CD8-positive, alpha-beta memory T cell (primary cell): ENCODE measurements at places on chromosomes 12 and 14. TPM values are rescaled to one million over a fixed set of nuclear protein-coding genes. Genes with fewer than 3 reads are reported as not detected.

Gene EPYC
- total RNA-seq = not detected

GRCh38 chr12:95412482-95413311 lies 61.3 kb upstream of the METAP2 start:
- H3K27me3 ChIP-seq = no peaks in the 10 kb centered on the region
- no peak for DNase-seq
- no peak overlapping the region for H3K27ac ChIP-seq

DNA sequence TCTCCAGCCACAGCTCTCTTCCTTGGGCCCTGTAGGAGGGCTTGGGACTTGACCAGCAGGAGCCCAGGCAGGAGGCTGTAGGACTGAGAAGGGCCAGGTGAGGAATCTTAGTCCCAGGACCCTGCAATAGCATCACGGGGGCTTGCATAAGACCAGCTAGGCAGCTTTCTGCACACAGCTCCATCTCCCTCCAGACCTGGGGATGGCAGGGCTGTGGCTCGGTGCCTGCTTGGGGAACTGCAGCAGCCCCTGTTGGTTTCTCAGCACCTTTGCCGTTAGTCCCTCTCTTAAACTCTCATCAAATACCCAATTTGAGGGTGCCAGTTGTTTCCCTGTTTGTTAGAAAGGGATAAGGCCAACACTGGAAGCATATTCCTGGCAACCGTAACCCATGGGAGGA lies 14.3 kb downstream of the DIO3 start:
- H3K27ac ChIP-seq = no peak overlapping the region
- no peaks in the 10 kb centered on the region for H3K27me3 ChIP-seq
- DNase-seq = no peak
- no peaks in the 10 kb centered on the region for H3K36me3 ChIP-seq

DNA sequence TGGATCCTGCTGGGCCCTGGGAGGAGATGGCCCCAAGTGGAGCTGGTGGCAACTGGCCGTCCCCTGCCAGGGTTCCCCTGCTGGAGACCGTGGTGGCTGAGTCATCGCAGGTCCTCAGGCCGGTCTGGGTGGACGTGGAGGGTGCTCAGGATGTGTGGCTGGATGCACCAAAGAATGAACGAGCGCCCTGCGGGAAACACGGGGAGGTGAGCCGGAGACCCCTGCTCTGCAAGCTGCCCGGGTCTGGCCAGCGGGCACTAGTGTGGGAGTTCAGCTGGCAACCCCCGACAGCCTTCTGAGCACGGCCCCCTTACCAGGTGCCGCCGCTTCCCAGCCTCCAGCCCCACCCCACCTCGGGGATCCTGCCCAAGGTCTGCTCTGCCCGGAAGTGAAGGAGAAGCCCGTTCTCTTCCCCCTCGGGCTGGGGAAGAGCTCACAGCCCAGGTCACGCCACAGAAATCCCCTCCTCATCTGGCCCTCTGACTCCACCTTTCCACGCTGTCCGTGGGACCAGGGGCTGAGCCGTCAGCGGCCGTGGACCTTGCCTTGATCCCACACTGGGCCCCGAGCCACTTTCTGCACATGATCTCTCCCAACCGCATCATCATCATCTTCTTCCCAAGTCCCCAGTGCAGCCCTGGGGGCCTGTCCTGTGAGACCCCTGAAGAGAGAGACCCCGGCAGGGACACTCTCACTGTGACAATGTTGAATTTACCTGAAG lies 165.5 kb downstream of the KIF26A start:
- no peak overlapping the region for H3K4me3 ChIP-seq
- no peaks in the 10 kb centered on the region for H3K27me3 ChIP-seq
- H3K4me1 ChIP-seq = no peaks in the 10 kb centered on the region
- no peak overlapping the region for H3K27ac ChIP-seq
- DNase-seq = no peak

DNA sequence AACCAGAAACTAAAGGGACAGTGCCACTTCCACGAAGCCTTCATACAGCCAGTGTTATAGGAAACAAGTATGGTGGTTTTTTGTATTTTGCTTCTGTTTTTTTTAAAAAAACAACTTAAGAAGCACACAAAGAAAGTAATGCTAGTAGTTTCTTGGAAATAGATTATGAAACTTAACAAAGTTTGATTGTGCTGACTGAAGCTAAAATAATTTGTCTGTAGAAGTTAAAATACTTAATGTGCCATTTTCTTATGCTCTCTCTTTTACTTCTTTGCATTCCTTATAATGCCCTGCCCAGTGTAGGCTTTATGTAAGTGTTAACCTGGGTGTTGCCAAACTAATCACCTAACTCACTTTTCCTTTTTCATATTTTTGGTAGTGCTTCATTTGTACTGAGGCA lies 16.4 kb downstream of the HCFC2 start:
- H3K4me3 ChIP-seq = no peak overlapping the region
- no peak overlapping the region for H3K27ac ChIP-seq
- DNase-seq = no peak
- H3K27me3 ChIP-seq = no peaks in the 10 kb centered on the region

- no peak overlapping the region for H3K4me3 ChIP-seq
- no peak for DNase-seq
- no peak overlapping the region for H3K27ac ChIP-seq
- H3K36me3 ChIP-seq = no peaks in the 10 kb centered on the region
- H3K27me3 ChIP-seq = no peaks in the 10 kb centered on the region
- H3K4me1 ChIP-seq = no peaks in the 10 kb centered on the region
These were observed 501.0 kb downstream of the EGLN3 start for GRCh38 chr14:33449703-33450395.

DNA sequence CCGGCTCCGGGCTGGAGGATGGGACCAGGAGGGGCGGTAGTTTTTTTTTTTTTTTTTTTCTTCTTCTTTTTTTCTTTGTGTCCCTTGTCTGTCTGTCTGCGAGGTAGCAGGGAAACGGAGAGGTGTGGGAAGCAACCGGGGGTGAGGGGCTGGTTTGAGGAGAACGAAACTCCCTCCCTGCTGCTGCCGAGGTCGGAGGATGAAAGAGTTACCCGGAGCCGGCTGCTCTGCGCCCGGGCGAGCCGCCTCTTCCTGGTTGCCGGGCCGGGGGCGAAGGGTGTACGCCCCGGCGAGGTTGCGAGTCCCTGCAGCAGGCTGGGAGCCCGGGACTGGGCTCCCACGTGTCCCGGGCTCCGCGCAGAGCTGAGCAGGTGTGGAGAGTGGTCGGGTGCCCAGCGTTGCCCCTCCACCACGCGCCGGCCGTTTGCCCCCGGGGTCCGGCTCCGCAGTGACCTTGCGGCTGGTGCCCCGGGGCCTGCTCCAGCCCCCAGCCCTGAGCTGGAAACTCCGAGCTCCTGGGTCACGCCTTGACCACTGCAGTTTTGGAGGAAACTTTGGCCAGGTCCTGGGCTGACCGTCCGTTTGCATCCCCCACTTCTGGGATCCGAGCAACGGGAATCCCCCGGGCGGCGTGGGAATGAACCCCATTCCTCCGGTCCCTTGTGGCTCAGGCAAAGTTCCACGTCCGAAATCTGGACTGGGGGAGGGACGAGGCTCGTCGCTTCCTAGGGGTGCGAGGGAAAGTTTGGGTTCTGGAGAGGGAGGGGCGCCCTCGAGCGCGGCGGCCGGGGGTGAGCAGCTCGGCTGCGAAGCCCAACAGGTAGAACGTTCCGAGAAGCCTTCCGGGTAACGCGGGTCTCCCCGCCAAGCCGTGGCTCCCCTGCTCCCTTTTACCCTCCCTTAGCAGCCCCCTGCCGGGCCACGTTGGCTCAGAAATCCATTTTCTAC lies 1.3 kb downstream of the CHST11 start:
- no peaks in the 10 kb centered on the region for H3K27me3 ChIP-seq
- DNase-seq = peak; percentile 45
- peaks cover 41% of the 10 kb centered on the region for H3K4me1 ChIP-seq
- H3K36me3 ChIP-seq = no peaks in the 10 kb centered on the region
- H3K4me3 ChIP-seq = peak overlapping the region; percentile 94

Gene TMPRSS12
- not detected for total RNA-seq

GRCh38 chr12:32877601-32878459 lies 18.7 kb downstream of the PKP2 start:
- no peaks in the 10 kb centered on the region for H3K27me3 ChIP-seq
- H3K27ac ChIP-seq = no peak overlapping the region
- DNase-seq = no peak
- no peaks in the 10 kb centered on the region for H3K36me3 ChIP-seq

DNA sequence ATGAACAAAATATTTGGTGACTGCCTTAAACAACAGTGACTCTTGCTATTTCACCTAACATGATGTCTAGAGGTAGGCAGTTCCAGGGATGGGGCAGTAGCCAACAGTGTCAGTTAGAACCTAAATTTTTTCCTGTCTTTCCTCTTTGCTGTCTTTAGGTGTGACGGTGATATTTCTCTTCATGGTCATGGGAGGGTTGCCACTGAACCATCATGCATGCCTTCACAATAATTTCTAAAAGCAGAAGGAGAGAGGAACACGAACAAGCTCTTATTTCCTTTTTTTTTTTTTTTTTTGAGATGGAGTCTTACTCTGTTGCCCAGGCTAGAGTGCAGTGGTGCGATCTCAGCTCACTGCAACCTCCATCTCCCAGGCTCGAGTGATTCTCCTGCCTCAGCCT lies 2.4 kb downstream of the CCDC63 start:
- no peak overlapping the region for H3K27ac ChIP-seq
- H3K4me1 ChIP-seq = no peaks in the 10 kb centered on the region
- no peak for DNase-seq
- no peaks in the 10 kb centered on the region for H3K36me3 ChIP-seq
- H3K4me3 ChIP-seq = no peak overlapping the region

DNA sequence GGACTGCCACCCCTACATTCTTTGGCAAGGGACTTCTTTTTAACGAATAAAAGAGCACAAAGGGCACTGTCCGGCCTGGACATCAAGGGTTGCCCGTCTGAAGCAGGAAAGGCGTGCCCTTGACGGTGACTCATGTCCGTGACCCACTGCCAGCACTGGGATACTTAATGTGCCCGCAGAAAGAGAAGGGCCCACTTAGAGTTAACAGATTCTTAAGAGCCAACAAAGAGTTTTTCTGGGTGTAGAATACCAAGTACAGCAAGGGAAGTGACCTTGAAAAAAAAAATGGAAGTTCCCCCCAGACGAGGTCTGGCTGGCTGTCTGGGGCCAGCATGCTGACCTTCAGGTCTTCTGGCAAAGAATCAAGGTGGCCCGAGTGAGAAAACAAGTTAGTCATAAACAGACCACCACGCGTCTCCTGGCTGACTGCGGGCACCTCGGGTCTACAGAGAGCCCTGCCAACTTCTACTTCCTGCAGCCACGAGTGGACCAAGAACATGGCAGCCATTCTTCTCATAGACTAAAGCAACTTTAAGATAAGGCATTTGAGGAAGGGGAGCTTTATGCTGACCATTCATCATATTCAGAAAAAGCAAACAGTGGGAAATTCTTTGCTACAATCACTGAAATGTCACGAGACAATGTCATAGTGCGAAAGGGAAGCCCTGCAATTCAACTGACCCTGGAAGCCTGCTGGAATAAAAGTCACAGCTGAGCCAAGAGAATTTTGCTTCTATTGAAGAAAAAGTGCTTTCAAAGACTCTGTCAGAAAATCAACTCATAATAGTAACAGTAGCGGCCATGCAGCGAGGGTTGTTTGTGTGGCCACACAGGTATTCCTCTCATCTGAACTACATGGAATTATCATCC lies 10.5 kb upstream of the SELPLG start:
- no peak overlapping the region for H3K27ac ChIP-seq
- H3K4me1 ChIP-seq = peaks cover 20% of the 10 kb centered on the region
- no peaks in the 10 kb centered on the region for H3K27me3 ChIP-seq
- H3K4me3 ChIP-seq = no peak overlapping the region

Gene VASH1
- total RNA-seq = 6.3 TPM

- no peaks in the 10 kb centered on the region for H3K27me3 ChIP-seq
- peaks cover 18% of the 10 kb centered on the region for H3K4me1 ChIP-seq
- no peak for DNase-seq
- no peak overlapping the region for H3K27ac ChIP-seq
- H3K36me3 ChIP-seq = no peaks in the 10 kb centered on the region
- no peak overlapping the region for H3K4me3 ChIP-seq
These were observed 3.9 kb downstream of the AJUBA start for GRCh38 chr14:22978487-22978837.

- peaks cover 28% of the 10 kb centered on the region for H3K4me1 ChIP-seq
- peak overlapping the region; percentile 10 for H3K27ac ChIP-seq
- no peaks in the 10 kb centered on the region for H3K36me3 ChIP-seq
- no peaks in the 10 kb centered on the region for H3K27me3 ChIP-seq
- H3K4me3 ChIP-seq = no peak overlapping the region
These were observed 25.6 kb upstream of the KRAS start for GRCh38 chr12:25276199-25276937.

DNA sequence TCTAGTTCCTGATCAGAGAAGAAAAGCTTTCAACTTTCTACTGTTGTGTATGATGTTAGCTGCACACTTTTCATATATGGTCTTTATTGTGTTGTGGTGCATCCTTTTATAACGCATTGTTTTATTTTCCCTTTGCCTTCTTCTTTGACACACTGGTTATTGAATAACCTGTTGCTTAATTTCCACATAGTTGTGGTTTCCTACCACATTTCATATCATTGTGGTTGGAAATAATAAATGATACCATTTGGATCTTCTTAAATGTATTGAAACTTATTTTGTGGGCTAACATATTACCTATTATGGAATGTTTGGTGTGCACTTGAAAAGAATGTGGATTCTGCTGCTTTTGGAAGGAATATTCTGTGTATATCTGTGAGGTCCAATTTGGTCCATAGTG lies 64.9 kb downstream of the GPHN start:
- DNase-seq = no peak
- no peaks in the 10 kb centered on the region for H3K4me1 ChIP-seq
- H3K27me3 ChIP-seq = no peaks in the 10 kb centered on the region
- no peaks in the 10 kb centered on the region for H3K36me3 ChIP-seq

DNA sequence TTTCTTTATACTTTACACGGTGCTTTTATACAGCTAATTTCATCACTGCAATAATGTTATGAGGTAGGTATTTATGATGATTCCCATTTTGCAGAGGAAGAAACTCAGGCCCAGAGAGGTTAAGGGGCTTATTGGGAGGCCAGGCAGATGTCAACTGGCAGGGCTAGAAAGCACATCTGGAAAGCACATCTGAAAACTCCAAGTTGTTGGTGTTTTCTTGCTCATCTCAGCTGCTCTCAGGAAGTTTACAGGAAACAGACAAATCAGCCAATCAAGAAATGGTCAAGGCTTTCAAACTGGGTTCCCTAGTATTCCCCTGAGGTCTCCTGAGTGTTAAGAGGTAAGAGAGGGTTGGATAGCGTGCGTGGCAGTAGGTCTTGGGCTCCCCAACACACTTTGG lies 124.1 kb upstream of the MED13L start:
- no peaks in the 10 kb centered on the region for H3K36me3 ChIP-seq
- H3K27ac ChIP-seq = no peak overlapping the region
- DNase-seq = no peak
- H3K27me3 ChIP-seq = no peaks in the 10 kb centered on the region
- H3K4me3 ChIP-seq = no peak overlapping the region

GRCh38 chr12:32761716-32762115 lies 6.0 kb upstream of the YARS2 start:
- no peaks in the 10 kb centered on the region for H3K36me3 ChIP-seq
- no peak overlapping the region for H3K4me3 ChIP-seq
- no peaks in the 10 kb centered on the region for H3K4me1 ChIP-seq
- no peak overlapping the region for H3K27ac ChIP-seq
- no peak for DNase-seq

- no peak for DNase-seq
- no peaks in the 10 kb centered on the region for H3K36me3 ChIP-seq
- H3K4me1 ChIP-seq = no peaks in the 10 kb centered on the region
- no peaks in the 10 kb centered on the region for H3K27me3 ChIP-seq
- no peak overlapping the region for H3K27ac ChIP-seq
- no peak overlapping the region for H3K4me3 ChIP-seq
These were observed 24.8 kb upstream of the PKP2 start for GRCh38 chr12:32921397-32921796.

Gene PLBD1
- total RNA-seq = 0.24 TPM

- no peak for DNase-seq
- H3K27ac ChIP-seq = no peak overlapping the region
- no peaks in the 10 kb centered on the region for H3K27me3 ChIP-seq
- H3K36me3 ChIP-seq = no peaks in the 10 kb centered on the region
These were observed 48.6 kb downstream of the ATXN7L3B start for GRCh38 chr12:74586251-74586650.

Gene CSRP2
- 0.77 TPM for total RNA-seq
